Activated CD8-positive, alpha-beta memory T cell treated with anti-CD3 and anti-CD28 coated beads for 4 hours (primary cell): ENCODE measurements at places on chromosomes 6 and 20.

DNA sequence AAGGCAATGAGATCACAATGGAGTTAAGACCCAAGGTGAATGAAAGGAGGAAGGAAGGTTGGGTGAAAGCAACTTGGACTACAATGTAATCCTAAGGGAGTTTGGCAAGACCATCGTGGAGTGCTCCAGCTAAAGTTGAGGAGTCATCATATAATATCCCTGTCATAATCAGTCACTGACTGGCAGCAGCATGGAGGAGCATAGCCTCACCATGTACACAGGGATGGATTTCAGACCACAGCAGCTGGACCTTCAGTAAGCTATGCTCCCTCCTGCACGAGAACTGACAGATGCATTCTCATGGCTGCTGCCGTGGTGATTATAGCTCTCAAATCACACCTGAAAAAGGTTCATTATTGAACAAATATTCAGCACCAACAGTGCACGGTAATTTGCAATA, 43.0 kb downstream of the GOPC start:
- DNase-seq, result no peak

DNA sequence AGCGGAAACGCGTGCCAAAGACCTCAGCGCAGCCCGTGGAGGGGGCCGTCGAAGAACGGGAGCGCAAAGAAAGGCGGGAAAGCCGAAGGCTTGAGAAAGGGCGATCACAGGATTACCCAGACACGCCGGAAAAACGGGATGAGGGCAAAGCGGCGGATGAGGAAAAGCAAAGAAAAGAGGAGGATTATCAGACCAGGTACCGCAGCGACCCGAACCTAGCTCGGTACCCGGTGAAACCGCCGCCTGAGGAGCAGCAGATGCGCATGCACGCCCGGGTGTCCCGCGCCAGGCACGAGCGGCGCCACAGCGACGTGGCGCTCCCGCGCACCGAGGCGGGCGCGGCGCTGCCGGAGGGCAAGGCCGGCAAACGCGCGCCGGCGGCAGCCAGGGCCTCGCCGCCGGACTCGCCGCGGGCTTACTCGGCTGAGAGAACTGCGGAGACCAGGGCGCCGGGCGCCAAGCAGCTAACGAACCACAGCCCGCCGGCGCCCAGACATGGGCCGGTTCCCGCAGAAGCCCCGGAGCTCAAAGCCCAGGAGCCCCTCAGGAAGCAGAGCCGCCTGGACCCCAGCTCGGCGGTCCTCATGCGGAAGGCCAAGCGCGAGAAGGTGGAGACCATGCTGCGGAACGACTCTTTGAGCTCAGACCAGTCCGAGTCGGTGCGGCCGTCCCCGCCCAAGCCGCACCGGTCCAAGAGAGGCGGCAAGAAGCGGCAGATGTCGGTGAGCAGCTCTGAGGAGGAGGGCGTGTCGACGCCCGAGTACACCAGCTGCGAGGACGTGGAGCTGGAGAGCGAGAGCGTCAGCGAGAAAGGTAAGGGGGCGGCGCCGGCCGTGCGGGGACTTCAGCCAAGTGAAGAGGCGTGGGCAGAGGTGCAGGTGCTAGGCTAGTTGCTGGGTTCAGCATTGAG, 296.2 kb downstream of the RIMS1 start:
- DNase-seq, result no peak

DNA sequence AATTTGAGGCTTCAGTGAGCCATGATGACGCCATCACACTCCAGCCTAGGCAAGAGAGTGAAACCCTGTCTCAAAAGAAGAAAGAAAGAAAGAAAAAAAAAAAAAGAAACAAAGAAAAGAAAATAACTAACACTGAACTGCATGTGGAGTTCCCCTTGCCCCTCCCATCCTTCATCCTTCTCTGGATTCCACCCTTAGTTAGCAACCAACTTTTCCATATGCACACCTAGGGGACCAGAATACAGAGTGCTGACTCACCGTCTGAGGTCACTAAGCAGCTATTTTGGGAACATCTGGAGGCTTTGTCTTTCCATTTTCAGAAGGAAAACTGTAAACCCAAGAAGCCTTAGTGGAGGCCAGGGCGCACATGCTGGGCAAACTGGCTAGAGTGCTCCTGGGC, 257.4 kb downstream of the MAFB start:
- no peak for DNase-seq

DNA sequence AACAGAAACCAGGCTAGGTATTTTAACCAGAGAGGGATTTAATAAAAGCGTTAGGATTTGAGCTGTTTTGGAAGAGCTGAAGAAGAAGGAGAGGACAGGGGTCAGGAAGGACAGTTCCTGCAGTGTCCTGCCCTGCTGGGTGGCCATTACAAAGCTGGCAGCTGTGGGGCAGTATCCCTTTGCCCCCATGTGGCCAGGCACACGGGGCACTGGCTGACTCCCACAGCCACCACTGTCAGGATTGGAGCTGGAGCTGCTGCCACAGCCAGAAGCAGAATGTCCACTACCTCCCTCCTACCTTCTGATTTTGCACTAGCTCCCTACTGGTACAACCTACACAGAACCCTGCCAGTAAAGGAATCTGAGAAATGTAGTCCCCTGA, 46.5 kb downstream of the SLC22A3 start:
- DNase-seq, result no peak

DNA sequence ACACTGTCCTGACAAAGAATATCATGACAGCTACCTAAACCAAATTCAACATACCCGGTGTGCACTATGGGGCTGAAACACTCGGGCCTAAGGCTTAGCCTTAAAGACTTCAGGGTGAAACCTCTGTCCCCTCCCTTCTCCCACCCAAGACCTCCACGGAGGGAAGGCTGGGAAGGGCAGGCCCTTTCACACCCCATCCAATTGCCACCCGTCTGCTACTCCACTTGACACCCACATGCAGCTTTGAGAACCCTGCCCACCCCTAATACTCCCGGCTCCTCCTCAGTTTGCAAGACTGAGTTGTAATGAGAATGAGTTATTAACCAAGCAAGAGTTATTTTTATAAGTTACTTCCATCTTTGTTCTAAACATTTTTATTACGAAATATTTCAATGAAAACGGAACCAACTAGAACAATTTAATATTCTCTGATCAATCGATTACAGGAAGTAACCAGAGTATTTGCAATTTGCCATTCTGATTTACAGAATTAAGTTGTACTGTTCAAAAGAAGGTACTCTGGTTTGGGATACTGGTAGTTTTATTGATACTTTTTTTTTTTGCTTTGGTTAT, 3.7 kb downstream of the TAF4 start:
- no peak for DNase-seq

- DNase-seq, result no peak
Measured at GRCh38 chr6:109174916-109175315, 79.6 kb downstream of the CEP57L1 start.

- DNase-seq, result no peak
Measured at GRCh38 chr20:35326021-35326739, 34.0 kb upstream of the FAM83C start.

- no peak for DNase-seq
Measured at GRCh38 chr20:46905364-46906125, 10.9 kb downstream of the EYA2 start.
